ENCODE measurements at places on chromosomes 4 and X. TPM values are rescaled to one million over a fixed set of nuclear protein-coding genes. Genes with fewer than 3 reads are reported as not detected.

Gene CDKL5
- total RNA-seq: 38.5 TPM

Gene TSPAN6
- 41.1 TPM for total RNA-seq

Gene MSX1
- total RNA-seq: 2.1 TPM

Gene ERVMER34-1
- total RNA-seq: 0.69 TPM

Gene RPS6KA6
- total RNA-seq: 27.2 TPM

Gene CXorf49
- total RNA-seq: not detected

Gene VSIG4
- 30.7 TPM for total RNA-seq

Gene SFRP2
- total RNA-seq: 4.8 TPM

Gene AFP
- total RNA-seq: not detected

Gene NAT8L
- 25.6 TPM for total RNA-seq

Gene CSN1S1
- total RNA-seq: not detected

Gene UBA1
- total RNA-seq: 134 TPM

Gene YY2
- 1.4 TPM for total RNA-seq

Gene SERTM2
- total RNA-seq: 0.23 TPM

Gene RAB41
- not detected for total RNA-seq

Gene HMX1
- 0.46 TPM for total RNA-seq

Gene PABPC1L2B
- 0.92 TPM for total RNA-seq

Gene PPP2R2C
- 111 TPM for total RNA-seq

Gene PGRMC1
- 320 TPM for total RNA-seq

Gene ARMCX4
- total RNA-seq: 16.6 TPM

Gene TMEM35A
- 125 TPM for total RNA-seq

Gene DMP1
- total RNA-seq: not detected

Gene ANXA10
- total RNA-seq: not detected

Gene PITX2
- 11.8 TPM for total RNA-seq

Data from diencephalon (tissue), 1 donor.